Dermis microvascular lymphatic vessel endothelial cell (primary cell): ENCODE measurements at places on chromosomes 1 and 21. TPM values are rescaled to one million over a fixed set of nuclear protein-coding genes. Genes with fewer than 3 reads are reported as not detected.

Gene LY9
- total RNA-seq: not detected in 2 replicates

Gene ITPKB
- total RNA-seq: 23.6 and 31.6 TPM in 2 replicates

Gene OR2T11
- total RNA-seq: not detected in 2 replicates

Gene RHD
- 0.13 and 0.25 TPM in 2 replicates for total RNA-seq

Gene VSIG8
- not detected in 2 replicates for total RNA-seq

Gene PRDM15
- 2.8 and 4.4 TPM in 2 replicates for total RNA-seq

Gene PKNOX1
- total RNA-seq: 7.8 and 9.6 TPM in 2 replicates

Gene OLFML3
- total RNA-seq: 7.2 and 14.8 TPM in 2 replicates

Gene MATN1
- under 0.01 TPM in 1 of 2 replicates, not detected in the other for total RNA-seq

Gene LRIG2
- 6.4 and 10.5 TPM in 2 replicates for total RNA-seq

Gene GBP2
- total RNA-seq: 13.7 and 56.0 TPM in 2 replicates

Gene TRMT1L
- 15.5 and 18.8 TPM in 2 replicates for total RNA-seq

Gene ADGRL4
- total RNA-seq: 121 and 125 TPM in 2 replicates

Gene RGS5
- total RNA-seq: 1.0 and 1.6 TPM in 2 replicates

Gene RGS2
- total RNA-seq: 2.3 and 4.2 TPM in 2 replicates

Gene KLHDC9
- total RNA-seq: 0.76 and 1.7 TPM in 2 replicates

Gene USP48
- total RNA-seq: 45.7 and 55.1 TPM in 2 replicates

Gene PDZK1
- total RNA-seq: 0.13 TPM in 1 of 2 replicates, not detected in the other

Gene DDR2
- 2.1 and 10.8 TPM in 2 replicates for total RNA-seq

Gene RAB42
- 5.6 and 11.4 TPM in 2 replicates for total RNA-seq

Gene PLEKHG5
- 21.2 and 23.4 TPM in 2 replicates for total RNA-seq

Gene ARID4B
- 29.8 and 44.1 TPM in 2 replicates for total RNA-seq

Gene OR2L5
- not detected in 2 replicates for total RNA-seq

Gene CAPN8
- not detected in 2 replicates for total RNA-seq

Gene PLPP3
- total RNA-seq: 22.6 and 59.7 TPM in 2 replicates

Gene CSF3R
- total RNA-seq: not detected in 2 replicates

Gene ACTL8
- not detected in 2 replicates for total RNA-seq

Gene ZBTB8B
- total RNA-seq: under 0.01 TPM in 2 replicates

Gene OR2L3
- not detected in 2 replicates for total RNA-seq

Gene MYBPH
- total RNA-seq: not detected in 2 replicates

Gene KCNJ15
- total RNA-seq: 0.51 and 0.63 TPM in 2 replicates

Gene OR2T29
- not detected in 2 replicates for total RNA-seq

Gene FAM229A
- 0.64 and 1.4 TPM in 2 replicates for total RNA-seq

Gene GFI1
- under 0.01 TPM in 1 of 2 replicates, not detected in the other for total RNA-seq

Gene OTUD3
- 2.2 and 2.4 TPM in 2 replicates for total RNA-seq

Gene FCGR3B
- not detected in 2 replicates for total RNA-seq

Gene SPRR5
- not detected in 2 replicates for total RNA-seq

Gene SLC25A34
- total RNA-seq: 0.13 and 0.26 TPM in 2 replicates

Gene GNAI3
- total RNA-seq: 11.4 and 14.9 TPM in 2 replicates

Gene REG4
- not detected in 2 replicates for total RNA-seq

Gene WNT3A
- not detected in 2 replicates for total RNA-seq
